ENCODE measurements at places on chromosomes 2 and 18.

- no peak for DNase-seq
These were observed 501.1 kb downstream of the CNTNAP5 start for GRCh38 chr2:124526221-124526620.

GRCh38 chr2:236711440-236711839, 141.8 kb downstream of the ACKR3 start:
- DNase-seq = no peak

DNA sequence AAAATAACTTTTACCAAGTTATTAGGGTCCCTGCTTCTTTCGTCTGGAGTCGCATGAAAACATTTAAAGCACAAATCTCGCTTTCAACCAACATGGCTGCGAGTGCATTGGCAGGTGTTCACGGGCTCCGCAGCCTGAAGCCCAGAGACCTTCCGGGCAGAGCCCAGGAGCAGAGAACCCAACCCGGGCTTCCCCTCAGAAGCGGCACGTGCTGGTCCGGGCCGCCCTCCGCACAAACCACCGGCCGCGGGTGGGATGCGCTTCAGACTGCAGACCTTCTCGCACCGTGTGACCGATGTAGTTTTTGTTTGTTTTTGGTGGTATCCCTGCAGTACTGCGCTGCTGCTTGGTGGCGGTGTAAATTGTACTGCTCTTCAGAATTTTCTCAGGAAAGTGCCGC, 105.6 kb upstream of the TPO start:
- DNase-seq = no peak

- no peak for DNase-seq
These were observed 308.8 kb upstream of the LYPD1 start for GRCh38 chr2:132978840-132979239.

- DNase-seq = no peak
These were observed 17.1 kb downstream of the CCT7 start for GRCh38 chr2:73250872-73251846.

GRCh38 chr2:240320204-240320993, 115.1 kb upstream of the GPC1 start:
- DNase-seq = no peak

DNA sequence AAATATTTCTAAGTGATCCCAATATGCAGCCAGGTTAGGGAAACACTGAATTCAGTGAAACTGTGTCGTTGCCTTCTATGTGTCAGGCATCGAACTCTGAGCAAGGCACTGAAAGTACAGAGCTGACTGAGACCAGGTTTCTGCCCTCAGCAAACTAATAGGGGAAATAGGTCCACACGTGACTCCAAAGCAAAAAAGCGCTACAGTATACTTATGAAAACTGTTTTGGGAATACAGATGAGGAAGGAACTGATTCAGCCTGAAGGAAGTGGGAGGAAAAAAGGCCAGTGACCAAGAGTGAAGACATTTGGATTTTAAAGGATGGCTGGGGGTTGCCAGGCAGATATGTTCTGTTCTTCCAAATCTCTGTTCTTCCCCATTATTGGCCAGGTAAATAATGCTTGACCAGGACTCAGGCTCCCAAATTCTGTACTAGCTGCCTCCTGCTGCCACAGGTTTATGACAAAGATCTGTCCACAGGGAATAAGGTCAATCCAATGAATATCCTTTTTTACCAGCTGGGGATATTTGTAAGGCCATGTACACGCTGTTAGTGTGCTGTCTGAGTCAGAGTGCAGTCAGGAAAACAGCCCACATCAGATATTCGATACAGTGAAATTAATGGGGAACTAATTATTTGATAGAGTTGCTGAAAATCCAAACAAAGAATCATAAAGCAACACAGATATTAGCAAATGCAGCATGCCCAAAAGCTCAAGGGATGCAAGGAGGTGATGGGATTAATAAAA, 24.5 kb upstream of the INPP4A start:
- no peak for DNase-seq

GRCh38 chr2:174014699-174015070, 49.5 kb upstream of the SP3 start:
- DNase-seq = peak; percentile 88

Measured in DMS153 (cell line).